Breast epithelium (tissue), 4 donors: ENCODE measurements at places on chromosomes 7 and 10. TPM values are rescaled to one million over a fixed set of nuclear protein-coding genes. Genes with fewer than 3 reads are reported as not detected.

- no peak overlapping the region for H3K4me3 ChIP-seq
- no peaks in the 10 kb centered on the region for H3K4me1 ChIP-seq
- no peak for DNase-seq
- no peak overlapping the region for H3K27ac ChIP-seq
- H3K36me3 ChIP-seq: no peaks in the 10 kb centered on the region
Measured at GRCh38 chr7:121204537-121204936, 124.3 kb upstream of the WNT16 start.

NPM3 gene
- total RNA-seq: 61.0 TPM

MARCHF5 gene
- total RNA-seq: 15.5 TPM

- H3K4me3 ChIP-seq: no peak overlapping the region
- H3K36me3 ChIP-seq: no peaks in the 10 kb centered on the region
- no peak for DNase-seq
- no peaks in the 10 kb centered on the region for H3K27me3 ChIP-seq
Measured at GRCh38 chr7:98248156-98248555, 3.9 kb downstream of the TECPR1 start.

DNA sequence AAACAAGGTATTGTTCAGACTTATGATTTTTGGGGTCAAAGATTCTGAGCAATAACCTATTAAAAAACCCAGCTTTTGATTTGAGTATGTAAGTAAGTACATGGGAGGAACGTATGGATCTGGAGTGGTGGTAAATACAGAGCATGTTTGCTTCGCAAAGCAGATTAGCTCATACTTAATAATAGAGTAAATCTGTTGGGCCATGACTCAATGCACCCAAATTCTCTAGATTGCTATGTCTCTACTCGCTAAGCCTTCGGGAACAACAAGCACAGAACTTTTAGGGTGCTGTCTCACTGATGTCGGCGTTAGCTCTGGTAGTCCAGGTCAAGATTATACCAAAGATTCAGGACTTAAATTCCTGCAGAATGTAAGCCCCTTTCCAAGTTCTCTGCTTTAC, 807 bp upstream of the MINPP1 start:
- no peaks in the 10 kb centered on the region for H3K27me3 ChIP-seq
- peak overlapping the region; percentile 81 for H3K27ac ChIP-seq
- H3K4me1 ChIP-seq: peaks cover 16% of the 10 kb centered on the region
- no peak for DNase-seq

DNA sequence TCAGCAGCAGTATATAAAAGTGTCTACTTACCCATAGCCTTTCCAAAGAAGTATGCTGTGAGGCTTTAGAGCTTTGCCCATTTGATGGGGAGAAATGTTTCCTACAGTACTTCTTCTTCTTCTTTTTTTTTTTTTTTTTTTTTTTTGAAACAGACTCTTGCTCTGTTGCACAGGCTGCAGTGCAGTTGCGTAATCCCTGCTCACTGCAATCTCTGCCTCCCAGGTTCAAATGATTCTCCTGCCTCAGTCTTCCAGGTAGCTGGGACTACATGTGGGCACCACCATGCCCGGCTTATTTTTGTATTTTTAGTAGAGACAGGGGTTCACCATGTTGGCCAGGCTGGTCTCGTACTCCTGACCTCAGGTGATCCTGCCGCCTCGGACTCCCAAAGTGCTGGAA, 101.7 kb upstream of the TMEM26 start:
- no peaks in the 10 kb centered on the region for H3K27me3 ChIP-seq
- H3K27ac ChIP-seq: no peak overlapping the region
- no peak overlapping the region for H3K4me3 ChIP-seq

GRCh38 chr10:84588971-84589370, 260.6 kb downstream of the CCSER2 start:
- H3K36me3 ChIP-seq: no peaks in the 10 kb centered on the region
- H3K27ac ChIP-seq: no peak overlapping the region
- H3K4me3 ChIP-seq: no peak overlapping the region
- H3K27me3 ChIP-seq: no peaks in the 10 kb centered on the region
- DNase-seq: no peak

GRCh38 chr10:71963351-71964097, 671 bp upstream of the CHST3 start:
- no peaks in the 10 kb centered on the region for H3K4me1 ChIP-seq
- H3K4me3 ChIP-seq: peak overlapping the region; percentile 79

DNA sequence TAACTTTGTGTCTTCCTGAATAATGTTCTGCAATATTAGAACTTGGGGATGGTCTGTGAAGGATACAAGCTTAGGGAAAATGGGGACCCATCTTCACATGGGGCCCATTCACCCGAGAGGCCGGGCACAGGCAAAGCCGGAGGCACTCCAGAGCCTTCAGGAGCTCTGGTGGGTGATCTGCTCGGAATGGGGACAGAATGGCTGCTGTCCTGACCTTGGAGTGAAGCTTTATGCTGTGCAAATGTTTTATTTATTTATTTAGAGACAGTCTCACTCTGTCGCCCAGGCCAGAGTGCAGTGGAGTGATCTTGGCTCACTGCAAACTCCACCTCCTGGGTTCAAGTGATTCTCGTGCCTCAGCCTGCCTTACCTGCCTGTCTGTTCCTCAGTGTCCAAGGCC, 55.4 kb downstream of the DYNC2I1 start:
- H3K4me1 ChIP-seq: no peaks in the 10 kb centered on the region
- no peaks in the 10 kb centered on the region for H3K27me3 ChIP-seq
- H3K4me3 ChIP-seq: no peak overlapping the region
- DNase-seq: no peak
- H3K27ac ChIP-seq: no peak overlapping the region

- H3K36me3 ChIP-seq: no peaks in the 10 kb centered on the region
- DNase-seq: no peak
- no peak overlapping the region for H3K4me3 ChIP-seq
- no peaks in the 10 kb centered on the region for H3K4me1 ChIP-seq
- no peaks in the 10 kb centered on the region for H3K27me3 ChIP-seq
- H3K27ac ChIP-seq: no peak overlapping the region
Measured at GRCh38 chr7:13099154-13099795, 411.8 kb downstream of the ARL4A start.
